Activated CD4-positive, CD25-positive, alpha-beta regulatory T cell treated with anti-CD3 and anti-CD28 coated beads, Interleukin-2, amount 50 U/mL, for 16 hours (primary cell): ENCODE measurements at places on chromosomes 13 and 19.

DNA sequence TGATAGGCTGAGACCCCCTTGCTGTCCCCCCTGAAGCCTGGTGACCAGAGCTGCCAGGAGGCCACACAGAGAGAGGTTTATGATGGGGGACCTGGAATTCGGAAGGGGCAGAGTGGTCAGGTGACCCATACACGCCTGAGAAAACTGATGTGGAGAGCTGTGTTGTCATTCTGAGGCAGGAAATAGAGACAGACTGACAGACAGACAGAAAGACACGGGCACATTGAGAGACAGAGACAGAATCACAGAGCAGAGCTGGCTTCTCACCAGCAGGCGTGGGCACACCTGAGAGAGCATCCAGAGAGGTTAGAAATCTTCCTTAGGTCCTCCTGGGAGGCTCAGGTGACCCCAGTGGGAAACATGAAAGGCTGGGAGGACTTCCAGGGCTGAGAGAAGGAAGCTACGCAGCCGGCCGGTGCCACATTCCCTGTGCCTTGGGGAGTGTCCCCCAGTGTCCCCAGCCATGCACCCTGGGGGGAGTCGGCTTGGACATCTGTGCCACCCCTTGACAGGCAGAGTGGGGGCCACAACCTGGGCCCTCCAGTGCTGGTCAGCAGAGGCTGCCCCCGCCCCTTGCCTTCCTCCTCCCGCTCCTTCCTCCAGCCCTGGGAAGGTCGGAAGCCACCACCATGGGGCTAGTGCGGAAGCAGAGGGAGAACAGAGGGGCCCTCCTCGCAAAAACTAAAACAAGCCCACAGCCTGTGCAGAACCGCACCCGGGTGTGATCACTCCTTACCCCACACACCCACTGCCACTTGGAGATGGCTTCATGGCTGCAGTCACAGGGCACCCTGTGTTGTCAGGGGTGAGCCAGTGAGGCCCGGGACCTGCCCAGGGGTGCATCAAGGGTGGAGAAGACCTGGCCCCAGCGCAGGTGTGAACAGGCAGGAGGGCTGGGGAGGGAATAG lies 2.2 kb downstream of the FFAR1 start:
- DNase-seq, result no peak

- no peak for DNase-seq
Observed at GRCh38 chr19:29810504-29810871, 1.3 kb upstream of the CCNE1 start.

- no peak for DNase-seq
Observed at GRCh38 chr13:111917086-111917485, 149.9 kb upstream of the SOX1 start.

DNA sequence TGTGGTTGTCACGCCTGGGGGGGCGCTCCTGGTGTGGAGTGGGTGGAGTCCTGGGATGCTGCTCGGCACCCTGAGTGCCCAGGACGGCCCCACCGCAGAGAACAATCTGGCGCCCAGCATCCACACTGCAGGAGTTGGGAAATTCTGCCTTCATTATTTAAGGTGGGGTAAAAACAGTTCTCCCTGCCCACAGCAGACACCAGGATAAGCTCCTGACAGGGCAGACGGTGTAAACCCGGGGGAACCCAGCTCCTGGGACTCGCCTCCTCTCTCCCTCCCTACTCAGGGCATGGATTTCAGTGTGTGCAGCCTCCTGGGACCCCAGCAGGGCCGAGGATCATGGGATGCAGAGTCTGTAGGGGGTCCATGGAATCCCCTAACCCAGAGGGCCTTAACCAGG lies 7.7 kb upstream of the WDR18 start:
- DNase-seq, result no peak

GRCh38 chr19:5434970-5435641 lies 20.1 kb upstream of the ZNRF4 start:
- no peak for DNase-seq

DNA sequence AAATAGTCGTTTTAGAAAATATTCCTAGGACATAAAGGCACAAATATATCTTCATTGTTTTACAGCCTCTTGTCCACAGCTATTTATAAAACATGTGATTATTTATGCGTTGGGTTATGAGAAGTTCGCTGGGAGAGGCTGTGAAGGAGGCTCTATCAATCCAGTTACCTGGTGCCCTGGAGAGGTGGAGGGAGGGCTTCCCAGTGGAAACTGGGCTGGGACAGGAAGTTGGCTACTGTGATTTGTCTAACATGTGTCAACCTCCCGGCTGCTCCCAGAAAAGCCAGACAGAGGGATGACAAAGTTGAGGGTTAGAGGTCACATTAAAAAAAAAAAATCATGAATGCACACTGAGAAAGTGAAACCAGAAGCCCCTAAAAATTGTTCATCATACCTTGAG lies 346.5 kb downstream of the ZNF536 start:
- no peak for DNase-seq

GRCh38 chr19:3983936-3984583 lies 1.2 kb downstream of the EEF2 start:
- no peak for DNase-seq

DNA sequence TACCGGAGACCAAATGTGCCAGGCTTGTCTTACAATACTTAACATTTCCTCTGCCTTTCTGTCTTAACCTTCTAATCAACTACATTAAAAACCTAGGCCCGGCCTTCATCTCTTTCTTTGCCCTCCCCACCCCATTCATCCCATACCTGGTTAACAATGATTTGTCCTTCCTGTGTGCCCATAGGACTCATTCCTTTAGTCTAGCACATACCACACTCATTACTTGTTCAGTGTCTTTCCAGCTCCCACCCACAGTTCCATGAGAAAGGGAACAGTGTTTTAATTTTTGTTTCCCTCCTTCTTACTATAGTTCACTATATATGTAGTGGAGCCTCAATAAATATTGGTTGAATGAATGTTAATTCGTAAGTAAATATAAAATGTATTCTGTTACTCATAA lies 2.4 kb downstream of the CLN5 start:
- no peak for DNase-seq

DNA sequence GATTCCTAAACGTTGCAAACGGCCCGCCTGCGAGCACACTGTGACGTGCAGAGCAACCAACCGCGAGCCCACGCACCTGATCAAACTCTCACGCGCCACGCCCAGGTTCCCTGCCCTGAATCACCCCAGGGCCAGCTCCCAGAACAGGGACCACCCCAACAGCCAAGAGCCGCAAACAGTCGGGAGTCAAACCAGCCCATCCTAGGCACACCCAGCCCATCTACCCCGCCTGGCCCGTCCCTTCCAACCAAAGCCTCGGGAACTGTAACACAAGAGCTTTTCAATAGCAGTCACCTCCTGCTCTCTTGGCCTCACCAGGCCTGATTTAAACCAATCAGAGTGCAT lies 8.9 kb downstream of the PIP5K1C start:
- DNase-seq, result no peak

- no peak for DNase-seq
Observed at GRCh38 chr13:112092453-112092852, 25.5 kb downstream of the SOX1 start.

GRCh38 chr13:98204546-98204945 lies 27.5 kb upstream of the RNF113B start:
- DNase-seq, result no peak

- no peak for DNase-seq
Observed at GRCh38 chr19:17678836-17679235, 9.3 kb downstream of the UNC13A start.

GRCh38 chr19:42069619-42070351 lies at the start of gene GRIK5:
TSS of gene GRIK5 (minus strand) at chr19:42070206. CDS start at chr19:42065770, 4,436 bp downstream.
- DNase-seq, result no peak

- no peak for DNase-seq
Observed at GRCh38 chr13:113479179-113479578, 11.3 kb downstream of the DCUN1D2 start.

DNA sequence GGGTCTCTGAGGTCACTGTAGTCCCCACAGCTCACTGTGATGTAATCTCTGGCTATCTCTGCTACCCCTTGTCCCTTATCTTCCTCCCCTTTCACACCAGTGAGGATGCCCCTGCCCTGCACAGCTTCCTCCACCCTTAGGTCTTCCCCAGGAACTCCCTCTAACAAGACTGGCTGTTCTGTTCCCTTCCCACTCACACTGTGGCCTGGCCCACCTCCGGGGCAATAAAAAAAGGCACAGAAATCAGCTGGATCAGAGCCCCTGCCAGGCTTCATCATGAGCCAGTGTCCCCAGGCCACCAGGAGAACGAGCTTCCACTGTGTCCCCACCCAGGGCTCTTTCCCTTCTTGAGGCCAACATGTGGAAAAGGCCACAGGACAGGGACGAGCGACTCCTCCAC lies 4.6 kb downstream of the CEACAM3 start:
- no peak for DNase-seq

DNA sequence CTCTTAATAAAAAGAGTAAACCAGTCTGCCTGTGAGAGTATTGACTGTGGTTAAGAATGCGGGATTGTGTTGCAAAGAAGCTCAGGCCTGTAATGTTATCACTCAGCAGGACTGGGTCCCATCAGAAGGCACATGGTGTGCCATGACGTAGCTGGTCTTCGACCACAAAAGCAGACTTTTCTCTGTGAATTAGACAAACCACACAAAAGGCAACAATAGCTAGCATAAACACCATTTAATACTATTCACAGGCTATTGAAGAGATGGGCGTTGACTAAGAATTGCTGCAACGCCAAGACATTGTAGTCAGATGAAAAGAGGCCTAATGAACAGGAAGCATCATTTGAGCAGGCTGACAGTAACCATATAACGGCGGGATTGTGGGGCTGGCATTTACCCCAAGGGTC lies 235.6 kb upstream of the SOX21 start:
- no peak for DNase-seq

DNA sequence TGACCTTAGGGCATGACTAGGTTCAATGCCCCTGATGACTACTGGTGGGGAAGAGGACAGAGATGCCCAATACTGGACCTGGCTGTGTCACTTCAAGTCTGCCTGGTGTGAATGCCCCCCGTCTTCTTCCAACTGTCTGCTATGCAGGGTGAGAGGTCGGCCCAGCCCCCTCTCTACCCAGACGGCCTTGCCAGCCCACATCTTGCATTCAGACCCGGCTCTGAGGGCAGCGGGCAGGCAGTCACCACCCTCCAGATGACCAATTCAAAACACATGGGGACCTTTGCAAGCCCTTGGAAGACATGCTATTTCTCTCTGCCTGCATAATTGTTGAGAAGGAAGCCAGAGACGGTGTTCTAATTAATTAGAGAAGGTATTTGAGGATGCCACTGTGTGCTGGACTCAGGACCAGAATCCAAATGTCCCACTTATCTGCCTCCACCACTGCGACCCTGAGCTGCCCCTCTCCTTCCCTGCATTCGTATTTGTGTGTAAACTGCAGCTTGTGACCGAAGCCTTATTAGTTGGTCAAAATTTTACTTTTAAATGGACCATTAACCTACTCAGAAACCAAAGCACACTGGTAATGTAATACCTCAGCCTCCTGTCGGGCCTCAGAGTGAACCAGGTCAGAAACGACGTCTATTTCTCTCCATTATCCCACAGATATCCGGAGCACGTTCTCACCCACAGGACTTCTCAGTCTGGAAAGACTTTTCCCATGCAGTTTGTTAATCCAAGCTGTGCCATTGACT lies 407.0 kb downstream of the ZNF536 start:
- DNase-seq, result no peak

DNA sequence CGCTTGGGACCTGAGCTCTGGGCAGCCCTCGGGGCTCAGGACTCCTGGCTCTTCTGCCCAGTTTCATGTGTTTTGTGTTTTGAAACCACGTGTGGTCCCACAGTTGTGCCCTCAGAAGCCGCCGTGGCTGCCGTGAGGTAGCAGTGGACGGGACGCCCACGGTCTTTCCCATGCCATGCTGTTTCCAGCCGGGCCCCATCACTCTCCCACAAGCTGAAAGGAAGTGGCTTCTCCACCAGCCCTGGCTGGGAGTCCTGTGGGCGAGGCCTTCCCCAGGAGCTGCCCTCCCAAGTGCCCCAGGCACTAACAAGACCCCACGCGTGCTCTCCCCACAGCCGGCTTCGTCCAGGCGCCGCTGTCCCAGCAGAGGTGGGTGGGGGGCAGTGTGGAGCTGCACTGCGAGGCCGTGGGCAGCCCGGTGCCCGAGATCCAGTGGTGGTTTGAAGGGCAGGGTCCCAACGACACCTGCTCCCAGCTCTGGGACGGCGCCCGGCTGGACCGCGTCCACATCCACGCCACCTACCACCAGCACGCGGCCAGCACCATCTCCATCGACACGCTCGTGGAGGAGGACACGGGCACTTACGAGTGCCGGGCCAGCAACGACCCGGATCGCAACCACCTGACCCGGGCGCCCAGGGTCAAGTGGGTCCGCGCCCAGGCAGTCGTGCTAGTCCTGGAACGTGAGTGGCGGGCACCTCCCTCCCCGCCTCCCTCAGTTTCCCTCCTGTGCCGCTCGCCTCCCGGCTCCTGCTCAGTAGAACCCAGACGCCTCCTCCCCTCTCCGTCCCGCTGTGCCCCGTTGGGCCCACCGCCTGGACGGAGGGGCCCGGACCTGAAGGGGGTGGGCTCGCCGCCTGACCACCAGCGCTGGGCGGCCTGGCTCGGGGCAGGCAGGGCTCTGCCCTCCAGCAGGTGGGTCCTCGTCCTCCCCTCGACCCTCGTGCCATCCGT lies 5.3 kb downstream of the BSG start:
- DNase-seq, result no peak

- DNase-seq, result no peak
Observed at GRCh38 chr13:49466292-49466838, 22.3 kb downstream of the SETDB2 start.

DNA sequence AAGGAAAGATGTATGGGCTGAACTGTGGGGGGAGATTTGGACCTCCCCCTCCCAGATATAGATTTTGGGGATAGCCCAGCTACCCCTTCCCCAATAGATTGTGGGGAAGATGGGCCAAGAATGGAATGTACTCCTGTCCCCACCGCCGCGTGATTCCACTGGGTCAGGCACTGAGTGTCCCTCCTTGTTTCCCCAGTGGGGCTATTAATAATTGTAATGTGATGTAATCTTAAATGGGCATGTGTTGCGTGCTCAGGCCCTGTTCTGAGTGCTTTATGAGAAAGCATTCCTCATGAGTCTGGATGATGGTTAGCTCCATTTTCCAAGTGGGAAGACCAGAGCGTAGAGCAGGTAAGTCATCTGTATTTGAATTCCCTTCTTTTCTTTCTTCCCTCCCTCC lies 1.4 kb downstream of the PSMD8 start:
- DNase-seq, result no peak

DNA sequence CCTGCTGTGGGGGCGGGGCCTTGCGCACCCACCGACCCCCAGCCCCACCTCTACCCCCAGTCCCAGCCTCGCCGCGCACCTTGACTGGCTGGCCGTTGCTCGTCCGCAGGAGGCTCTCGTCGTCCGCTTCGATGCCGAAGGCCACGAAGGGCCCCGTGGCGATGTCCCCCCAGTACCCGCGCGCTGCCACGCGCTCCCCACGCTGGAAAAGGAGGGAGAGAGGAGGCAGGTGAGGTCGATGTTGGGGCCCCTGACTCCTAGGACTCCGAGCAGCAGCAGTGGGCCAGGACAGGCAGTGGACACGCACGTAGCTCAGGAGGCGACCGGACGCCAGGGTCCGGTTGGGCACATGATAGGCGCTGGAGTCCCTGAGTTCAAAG lies 3.4 kb upstream of the TNNI3 start:
- DNase-seq, result no peak

DNA sequence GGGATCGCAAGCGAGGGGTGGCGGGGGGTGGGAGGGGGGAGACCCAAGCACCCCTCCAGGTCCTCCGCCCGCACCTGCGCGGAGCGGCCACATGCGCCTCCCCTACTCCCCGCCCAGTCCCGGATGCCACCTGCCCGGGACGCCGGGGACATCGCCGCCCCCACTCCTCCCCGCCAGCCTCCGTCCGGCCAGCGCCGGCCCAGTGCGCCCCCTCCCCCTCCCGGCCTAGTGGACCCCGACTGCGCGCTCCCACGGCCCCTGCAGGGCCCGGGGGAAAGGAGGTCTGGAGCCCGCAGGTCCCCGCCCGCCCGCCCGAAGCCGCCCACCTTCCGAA lies 263 bp downstream of the RHPN2 start:
- no peak for DNase-seq

- no peak for DNase-seq
Observed at GRCh38 chr13:24652359-24652758, 27.8 kb upstream of the ATP12A start.
